ENCODE measurements at places on chromosomes 2 and 18.

DNA sequence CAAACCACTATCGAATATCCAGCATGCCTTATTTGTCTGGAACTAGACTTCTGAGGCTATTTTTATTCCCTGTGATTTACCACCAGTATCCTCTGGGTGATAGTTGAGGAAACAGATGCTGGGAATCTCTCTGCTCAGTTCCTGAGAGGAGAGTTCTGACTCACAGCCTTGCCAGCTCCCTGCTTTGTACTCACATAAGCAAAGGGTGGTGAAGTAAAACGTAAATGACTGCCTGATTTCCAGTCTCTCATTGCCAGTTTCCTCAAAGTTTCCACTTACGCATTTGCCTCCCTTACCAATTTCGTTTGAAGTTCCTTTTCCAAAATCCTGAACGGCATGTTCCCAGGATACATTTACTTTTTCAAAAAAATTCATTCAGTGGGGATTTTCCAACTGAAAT lies 69.2 kb upstream of the HNRNPA3 start:
- no peak for DNase-seq

DNA sequence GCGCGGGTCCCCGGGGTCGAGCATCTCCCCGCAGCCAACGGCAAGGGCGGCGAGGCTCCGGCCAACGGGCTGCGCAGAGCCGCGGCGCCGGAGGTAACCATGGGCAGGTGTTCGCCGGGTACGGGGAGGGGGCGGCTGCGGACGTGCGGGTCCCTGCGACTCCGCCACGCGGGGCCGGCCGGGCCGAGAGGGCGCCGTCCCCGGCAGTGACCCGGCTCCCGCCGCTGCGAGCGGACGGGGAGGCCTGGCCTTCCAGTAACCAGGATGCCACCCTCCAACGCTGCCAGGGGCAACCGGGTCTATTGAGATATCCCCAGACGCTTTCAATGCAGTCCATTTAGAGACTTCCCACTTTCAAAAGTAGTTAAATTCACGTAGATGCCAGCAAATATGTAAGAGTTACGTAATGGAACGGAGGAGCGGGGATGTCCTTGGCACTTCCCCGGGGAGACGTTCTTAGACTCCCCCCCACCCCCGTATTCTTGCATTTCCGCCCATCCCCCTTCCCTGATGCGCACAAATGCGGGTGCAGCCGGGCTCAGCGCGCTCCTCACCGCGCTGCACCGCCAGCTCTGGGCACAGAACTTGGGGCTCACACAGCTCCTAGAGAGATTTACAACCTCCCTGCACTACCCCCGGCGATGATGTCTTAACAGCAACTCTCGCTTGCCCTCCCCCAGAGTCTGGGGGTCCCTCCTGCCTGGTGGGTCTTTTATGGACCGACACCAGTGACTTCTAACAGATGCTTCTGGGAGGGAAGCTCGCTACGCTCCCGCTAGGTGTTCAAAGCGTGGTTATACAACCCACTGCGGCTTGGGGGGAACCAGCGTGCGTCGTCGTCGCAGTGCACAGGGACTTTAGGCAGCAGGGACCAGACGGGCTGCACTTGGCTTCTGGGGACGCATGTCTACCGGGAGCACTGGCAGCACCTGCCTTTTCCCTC lies 657 bp downstream of the SGPP2 start:
- peak; percentile 37 for DNase-seq

- peak; percentile 33 for DNase-seq
These were observed 34.7 kb downstream of the ST3GAL5 start for GRCh38 chr2:85854166-85854509.

DNA sequence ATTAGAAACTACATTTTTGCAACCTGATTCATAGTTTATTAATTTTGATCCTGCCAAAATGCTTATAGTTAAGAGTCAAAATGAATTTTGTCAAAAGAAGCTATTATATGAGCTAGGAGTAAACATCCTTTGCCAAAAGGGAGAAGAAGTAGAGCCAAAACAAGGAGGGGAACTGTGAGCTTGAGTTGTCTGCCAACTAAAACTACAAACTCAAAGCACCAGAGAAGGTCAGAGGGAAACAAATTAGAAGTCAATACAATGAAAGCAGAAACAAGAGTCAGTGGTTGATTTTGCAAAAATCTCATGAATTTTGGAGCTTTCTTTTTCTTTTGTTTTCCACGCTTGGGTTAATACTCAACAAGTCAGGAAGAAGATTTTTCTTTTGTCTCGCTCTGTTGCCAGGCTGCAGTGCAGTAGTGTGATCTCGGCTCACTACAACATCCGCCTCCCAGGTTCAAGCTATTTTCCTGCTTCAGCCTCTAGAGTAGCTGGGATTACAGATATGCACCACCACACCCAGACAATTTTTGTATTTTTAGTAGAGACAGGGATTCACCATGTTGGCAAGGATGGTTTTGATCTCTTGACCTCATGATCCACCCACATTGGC lies 508.5 kb downstream of the RIT2 start:
- DNase-seq = no peak

DNA sequence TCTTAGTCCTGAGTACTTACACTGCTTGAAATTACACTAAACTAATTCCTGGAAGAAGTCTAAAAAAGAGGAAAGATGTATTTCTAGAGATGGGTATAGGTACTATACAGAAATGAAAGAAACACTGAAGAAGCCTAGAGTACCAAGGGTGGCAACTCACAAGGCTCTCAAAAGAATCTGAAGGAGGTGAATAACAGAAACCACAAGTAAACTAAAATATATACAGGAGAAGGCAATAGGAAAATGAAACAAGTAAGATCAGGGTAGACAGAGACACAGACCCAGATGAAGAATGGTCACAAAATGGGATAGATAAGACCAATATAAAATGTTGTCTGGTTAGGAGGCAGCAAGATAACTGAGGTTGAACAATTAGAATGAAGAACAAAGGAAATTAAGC lies 59.9 kb downstream of the USP37 start:
- DNase-seq = no peak

DNA sequence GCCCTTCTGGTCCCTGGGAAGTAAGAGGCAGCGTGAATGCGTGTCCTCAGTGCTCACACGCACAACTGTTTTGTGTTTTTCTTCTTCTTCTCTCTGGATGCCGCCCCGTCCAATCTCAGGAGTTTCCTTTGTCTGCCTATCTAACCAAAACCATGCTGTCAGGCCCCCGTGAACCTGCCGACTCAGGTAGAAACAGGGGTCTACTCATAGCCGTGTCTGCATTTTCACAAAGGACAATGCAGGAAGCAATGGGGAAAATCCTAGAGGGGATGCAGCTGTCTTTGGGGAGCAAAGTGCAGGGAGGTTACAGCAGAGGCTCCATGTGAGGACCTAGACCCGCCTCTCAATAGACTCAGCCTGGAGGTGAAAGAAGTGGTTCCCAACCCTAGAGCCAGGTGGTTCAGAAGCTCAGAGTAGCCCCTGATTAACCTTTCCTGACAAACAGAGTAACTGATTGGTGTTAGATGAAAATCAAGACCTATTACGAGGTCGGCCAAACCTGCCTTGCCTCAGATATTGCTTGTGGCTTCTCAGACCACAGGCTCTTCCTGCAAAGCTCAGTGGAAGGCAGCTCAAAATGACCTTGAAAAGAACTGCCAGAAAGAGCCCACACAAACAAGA lies 49.3 kb downstream of the CD226 start:
- peak; percentile 44 for DNase-seq

DNA sequence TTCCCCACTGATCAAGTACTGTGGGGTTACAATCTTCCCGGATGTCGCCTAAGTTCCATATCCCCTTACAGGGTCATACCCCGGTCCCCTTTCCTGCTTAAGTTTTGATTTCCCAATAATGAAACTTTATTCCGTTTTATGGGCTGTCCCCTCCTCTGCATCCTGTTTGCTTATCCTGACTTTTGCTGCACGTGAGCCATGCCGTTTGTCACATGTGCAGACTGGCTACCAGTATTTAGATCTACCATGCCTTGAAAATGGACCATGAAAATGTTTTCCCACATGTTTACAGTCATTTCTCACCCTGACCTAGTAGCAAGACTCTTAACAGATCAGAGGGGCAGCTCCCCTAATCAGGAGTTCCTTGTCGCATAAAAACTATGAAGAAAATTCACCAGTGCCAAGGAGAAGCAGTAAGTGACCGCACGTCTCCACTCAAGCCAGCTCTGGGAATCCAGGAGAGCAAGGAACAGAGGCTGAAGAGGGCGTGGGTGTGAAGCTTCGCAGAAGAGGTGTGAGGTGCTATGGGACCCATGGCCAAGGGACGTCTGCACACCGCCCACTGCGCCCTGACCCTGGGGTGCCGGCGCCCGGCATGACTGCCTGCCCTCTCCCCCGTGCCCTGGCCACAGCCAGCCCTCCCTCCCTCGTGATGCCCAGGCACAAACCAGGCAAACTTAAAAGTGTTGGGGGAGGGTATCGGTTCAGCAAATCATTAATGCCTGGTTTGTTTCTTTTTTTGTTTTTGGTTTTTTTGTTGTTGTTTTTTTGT lies 440.8 kb upstream of the SALL3 start:
- no peak for DNase-seq

GRCh38 chr2:81437456-81438000 lies 1133.0 kb upstream of the LRRTM1 start:
- DNase-seq = no peak

DNA sequence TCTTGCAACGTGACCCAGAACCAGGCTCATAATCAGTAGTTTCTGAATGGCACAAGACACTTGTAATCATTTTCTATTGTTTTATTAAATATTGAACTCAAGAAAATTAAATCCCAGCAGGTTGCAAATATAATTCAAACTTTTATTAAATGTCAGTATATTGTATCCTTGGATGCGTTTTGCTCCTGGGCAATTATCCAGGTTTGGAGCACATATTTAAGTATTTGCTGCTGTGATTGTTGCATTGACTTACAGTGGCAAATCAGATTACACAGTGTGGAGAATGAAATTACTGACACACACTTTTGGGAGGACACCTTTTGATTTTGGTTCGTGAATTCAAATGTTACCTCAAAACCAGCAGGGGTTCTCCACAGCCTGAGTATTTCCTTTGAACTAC lies 27.1 kb upstream of the TMEM178A start:
- DNase-seq = no peak

DNA sequence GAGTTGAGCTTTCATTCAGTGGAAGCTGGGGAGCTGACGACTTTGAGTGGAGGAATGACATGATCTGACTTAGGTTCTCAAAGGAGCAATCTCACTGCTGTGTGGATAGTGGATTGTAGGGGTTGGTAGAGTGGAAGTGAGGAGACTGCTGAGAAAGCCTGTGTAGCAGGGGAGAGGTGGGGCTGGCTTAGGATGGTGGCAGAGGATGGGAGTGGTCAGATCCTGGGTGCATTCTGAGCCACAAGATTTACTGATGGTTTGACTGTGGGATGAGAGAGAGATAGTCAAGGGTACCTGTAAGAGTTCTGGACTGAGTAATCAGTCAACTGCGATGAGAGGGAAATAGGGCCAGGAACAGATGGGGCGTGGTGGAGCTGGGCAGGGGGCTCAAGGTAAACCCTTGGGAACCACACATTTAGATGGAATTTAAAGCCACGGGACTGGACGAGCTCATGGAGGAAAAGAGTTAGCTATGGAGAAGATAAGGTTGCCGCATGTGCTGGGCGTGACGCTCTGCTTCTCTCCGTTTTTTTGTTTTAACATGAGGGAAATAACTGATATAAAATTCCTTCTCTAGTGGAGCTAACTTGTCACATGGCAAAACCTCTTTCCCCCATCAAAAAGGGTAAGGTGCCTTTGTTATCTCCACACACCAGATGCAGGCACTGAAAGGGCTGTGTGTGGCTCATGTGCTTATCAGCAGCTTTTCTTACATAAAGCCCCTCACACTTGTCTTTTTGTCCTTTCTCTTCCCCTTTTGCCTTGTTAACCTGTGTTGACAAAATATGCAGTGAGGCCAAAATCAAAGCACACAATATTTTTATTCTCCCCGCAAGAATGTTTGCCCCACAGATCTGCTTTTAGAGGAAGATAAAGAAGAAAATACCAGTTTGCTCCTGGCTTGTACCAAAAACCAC lies 379.8 kb downstream of the TSN start:
- no peak for DNase-seq

GRCh38 chr2:27152796-27153464 lies 4.1 kb downstream of the TCF23 start:
- no peak for DNase-seq

GRCh38 chr2:230471074-230471473 lies 55.1 kb downstream of the SP100 start:
- DNase-seq = no peak

DNA sequence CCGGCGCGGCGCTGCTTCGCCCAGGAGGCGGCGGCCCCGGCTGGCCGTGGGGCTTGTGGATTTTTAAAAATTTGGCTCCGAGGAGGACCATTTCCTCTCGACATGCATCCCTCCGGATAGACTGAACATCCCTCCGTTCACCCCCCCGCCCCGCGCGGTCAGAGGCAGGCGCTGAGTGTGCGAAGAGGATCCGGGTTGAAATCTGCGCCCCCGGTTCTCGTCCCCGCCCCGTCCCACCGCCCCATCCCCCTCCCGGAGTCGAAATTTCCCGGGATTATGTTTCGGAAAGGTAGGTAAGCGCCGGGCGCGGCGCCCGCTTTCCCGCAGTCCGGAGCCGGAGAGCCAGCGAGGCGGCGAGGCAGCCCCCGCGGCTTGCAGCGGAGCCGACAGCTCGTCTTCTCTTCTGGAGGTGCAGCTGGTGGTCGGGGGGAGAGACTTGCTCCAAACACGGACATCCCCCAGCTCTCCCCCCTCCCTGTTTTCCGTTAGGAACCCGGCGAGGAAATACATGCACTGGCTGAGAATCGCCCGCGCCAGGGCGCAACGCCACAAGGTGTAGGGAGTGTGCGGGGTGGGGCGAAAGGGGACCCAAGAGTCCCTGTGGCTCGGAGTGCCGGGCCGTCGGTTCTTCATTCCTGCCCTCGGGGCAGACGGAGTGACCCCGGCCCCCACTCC lies at the start of gene PRKCE:
PRKCE (plus strand) TSS at position 261 of the 675 bp plus-strand sequence.
- peak; percentile 65 for DNase-seq

GRCh38 chr18:75341267-75341666 lies 86.2 kb downstream of the SMIM21 start:
- no peak for DNase-seq

DNA sequence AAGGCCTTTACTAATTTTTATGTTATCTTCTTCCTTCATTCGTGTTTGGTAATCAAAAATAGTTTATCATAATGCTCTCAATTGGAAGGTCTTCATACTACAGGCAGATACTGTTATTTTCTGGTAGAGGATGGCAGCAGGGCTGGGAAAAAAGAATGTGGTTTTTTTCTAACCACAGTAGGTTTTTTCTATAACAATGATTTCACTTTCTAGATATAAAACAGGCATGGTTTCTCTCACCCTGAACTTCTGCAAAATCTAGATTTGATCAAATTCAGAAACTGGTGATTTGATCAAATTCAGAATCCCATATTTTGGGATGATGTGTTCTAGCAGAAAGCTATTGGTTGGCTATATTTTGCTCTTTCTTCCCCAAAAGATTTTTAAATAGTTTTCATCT lies 27.6 kb downstream of the BCL11A start:
- no peak for DNase-seq

DNA sequence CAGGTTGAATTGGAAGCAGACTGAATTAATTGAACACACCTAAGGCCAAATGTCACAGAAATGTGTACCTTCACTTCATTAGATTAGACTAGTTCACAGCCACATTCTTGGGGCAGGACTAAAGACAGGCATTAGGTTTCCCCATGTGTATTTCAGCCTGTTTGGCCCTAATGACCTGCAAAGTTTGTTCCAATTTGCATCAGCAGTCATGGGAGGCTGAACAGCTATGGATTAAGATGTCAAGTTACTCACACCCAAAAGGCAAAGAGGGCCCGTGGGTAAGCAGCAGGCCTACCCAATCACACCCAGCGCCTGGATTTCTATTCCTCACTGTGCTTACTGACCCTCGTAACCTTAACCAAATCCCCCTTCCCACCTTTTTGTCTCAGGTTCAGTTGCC lies 99.6 kb upstream of the RIOK3 start:
- no peak for DNase-seq
